ENCODE measurements at places on chromosomes 7 and 10.

DNA sequence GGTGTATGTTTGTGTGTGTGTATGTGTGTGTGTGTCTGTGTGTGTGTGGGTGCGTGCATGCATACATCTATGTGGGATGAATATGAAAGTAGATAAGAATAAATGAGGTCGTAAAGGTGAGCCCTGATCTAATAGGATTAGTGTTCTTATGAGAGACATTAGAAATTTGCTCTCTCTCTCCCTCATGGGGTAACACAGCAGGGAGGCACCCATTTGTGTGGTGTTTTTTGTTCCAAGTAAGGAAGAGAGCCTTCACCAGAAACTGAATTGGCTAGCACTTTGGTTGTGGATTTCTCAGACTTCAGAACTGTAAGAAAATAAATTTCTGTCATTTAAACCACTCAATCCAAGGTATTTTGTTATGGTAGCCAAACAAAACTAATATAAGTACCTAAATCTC lies 353.7 kb upstream of the CHRM2 start:
- no peak for DNase-seq

GRCh38 chr7:92609921-92610518 lies 19.8 kb upstream of the FAM133B start:
- no peak for DNase-seq

GRCh38 chr7:340200-340937 lies 50.4 kb downstream of the FOXL3 start:
- no peak for DNase-seq

DNA sequence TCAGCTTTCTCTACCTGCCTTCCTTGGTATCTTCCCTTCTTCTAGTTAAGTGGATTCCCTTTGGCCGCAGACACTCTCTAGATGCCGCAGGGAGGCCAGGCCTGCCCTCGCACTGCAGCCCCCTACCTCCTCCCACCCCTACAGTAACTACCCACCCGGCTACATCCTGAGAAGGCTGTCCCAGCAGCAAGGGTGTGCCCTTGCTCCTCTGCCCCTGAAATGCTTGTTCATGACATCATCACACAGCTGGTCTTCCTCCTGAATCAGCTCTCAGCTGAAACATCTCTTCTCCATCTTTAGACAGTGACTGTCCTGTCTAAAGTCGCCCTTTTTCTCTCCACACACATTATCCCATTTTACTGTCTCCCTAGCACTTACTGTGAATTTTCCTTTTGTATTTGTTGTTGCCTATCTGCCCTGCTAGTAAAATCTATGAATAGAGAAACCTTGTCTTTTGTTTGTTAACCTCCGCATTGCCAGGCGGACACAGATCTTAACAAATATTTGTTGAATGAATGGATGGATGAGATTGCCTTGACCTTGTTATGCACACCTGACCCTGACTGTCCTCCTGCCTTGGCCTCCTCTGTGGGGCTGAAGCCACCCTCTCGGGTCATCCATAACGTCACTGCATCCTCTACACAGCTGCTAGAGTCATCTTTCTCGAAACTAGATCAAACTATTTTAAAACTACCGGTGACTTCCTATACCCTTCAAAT lies 108.9 kb upstream of the GATA3 start:
- DNase-seq: no peak

DNA sequence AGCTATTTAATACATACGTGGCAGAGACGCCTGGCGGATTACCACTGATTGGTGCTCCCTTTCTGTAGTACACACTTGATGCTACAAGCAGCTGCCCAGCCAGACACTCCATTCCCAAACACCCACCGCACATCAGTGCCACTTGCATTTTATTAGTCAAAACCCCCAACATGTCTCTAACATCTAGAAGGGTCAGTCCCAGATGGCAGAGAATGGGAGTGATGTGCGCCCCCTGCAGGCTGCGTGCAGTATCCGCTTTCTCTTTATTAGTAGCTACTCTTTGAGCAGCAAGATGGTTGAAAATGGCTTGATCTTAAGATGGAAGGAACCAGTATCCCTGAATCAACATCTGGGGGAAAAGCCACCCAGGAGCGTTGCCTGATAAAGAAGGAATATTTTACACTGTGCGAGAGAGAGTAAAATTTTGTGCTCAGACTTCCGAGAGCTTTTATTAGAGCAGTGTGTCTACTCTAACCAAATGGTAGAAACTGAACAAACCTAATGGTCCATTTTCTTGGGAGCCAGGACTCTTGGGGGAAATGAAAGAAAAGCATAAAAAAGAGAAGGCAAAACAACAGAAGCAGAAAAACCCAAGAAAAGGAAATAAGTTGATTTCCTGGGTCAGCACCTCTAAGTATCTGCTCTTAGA lies 78.3 kb downstream of the ST8SIA6 start:
- DNase-seq: peak; percentile 20

GRCh38 chr7:24907311-24907886 lies 72.6 kb downstream of the OSBPL3 start:
- no peak for DNase-seq

- no peak for DNase-seq
These were observed 662 bp upstream of the PPIF start for GRCh38 chr10:79346388-79347225.

- peak; percentile 18 for DNase-seq
These were observed 65.3 kb upstream of the SLF2 start for GRCh38 chr10:100847440-100847839.

GRCh38 chr10:5679606-5680005 lies 5.0 kb upstream of the TASOR2 start:
- no peak for DNase-seq

- DNase-seq: no peak
These were observed 483.1 kb downstream of the GALNT17 start for GRCh38 chr7:71615017-71615416.

DNA sequence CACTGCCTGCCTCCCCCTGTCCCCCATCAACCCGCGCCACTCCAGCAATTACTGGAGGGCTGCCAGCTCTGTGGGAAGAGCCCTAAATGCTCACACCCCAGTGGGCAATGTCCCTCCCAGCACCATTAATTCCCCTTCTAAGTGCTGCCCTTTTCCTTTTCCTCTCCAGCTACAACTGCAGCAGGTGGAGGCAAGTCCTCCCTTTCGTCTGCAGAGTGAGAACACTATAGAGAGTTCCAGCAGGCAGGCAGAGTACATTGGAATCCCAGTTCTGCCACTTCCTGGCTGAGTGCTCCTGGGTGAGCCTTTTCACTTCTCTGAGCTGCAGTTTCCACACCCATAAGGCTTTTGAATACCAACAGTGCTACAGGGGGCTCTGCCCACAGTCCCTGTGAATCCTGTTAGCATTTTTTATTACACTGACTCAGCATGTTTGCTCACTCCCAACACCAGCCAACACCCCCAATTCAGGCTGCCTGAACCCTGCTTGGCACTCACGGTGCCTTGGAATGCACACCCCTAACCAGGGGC lies 447.0 kb downstream of the GRID1 start:
- DNase-seq: no peak

DNA sequence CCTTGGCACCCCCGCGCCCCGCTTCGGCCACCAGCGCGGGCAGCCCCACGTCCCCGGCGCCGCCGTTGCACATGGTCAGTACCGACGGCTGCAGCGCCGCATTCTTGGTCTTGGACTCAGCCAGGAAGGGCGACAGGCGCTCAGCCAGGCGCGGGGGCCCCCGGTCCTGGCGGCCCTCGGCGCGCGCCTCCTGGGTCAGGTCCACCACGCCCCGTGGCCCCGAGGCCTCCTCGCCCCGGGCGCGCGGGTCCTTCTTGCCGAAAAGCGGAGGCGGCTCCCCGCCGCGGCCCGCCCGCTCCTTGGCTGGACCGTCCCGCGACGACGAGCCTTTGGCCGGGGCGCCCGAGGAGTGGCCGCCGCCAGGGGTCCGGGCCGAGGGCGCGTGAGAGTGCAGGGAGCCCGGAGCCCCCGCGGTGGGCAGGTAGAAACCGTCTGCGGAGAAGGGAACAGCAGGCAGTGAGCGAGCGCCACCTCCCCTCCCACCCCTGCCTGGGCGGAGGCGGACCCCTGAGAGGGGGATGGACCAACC lies 34.7 kb downstream of the TNRC18 start:
- no peak for DNase-seq

DNA sequence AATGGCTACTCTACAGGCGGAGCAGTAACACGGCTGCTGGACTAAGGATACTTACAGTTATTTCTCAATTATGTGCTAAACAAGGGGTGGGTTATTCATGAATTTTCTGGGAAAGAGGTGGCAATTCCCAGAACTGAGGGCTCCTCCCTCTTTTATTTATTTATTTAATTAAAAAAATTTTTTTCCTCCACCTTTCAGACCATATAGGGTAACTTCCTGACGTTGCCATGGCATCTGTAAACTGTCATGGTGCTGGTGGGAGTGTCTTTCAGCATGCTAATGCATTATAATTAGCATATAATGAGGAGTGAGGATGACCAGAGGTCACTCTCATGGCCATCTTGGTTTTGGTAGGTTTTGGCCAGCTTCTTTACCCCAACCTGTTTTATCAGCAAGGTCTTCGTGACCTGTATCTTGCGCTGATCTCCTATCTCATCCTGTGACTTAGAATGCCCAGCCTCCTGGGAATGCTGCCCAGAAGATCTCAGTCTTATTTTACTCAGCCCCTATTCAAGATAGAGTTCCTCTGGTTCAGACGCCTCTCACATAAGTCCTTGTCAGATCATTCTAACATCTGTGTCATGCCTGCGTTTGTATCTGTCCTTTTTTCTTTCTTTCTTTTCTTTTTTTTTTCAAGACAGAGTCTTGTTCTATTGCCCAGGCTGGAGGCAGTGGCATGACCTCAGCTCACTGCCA lies 15.9 kb upstream of the STOX1 start:
- DNase-seq: no peak

GRCh38 chr7:47576031-47576865 lies 5.7 kb downstream of the TNS3 start:
- no peak for DNase-seq

DNA sequence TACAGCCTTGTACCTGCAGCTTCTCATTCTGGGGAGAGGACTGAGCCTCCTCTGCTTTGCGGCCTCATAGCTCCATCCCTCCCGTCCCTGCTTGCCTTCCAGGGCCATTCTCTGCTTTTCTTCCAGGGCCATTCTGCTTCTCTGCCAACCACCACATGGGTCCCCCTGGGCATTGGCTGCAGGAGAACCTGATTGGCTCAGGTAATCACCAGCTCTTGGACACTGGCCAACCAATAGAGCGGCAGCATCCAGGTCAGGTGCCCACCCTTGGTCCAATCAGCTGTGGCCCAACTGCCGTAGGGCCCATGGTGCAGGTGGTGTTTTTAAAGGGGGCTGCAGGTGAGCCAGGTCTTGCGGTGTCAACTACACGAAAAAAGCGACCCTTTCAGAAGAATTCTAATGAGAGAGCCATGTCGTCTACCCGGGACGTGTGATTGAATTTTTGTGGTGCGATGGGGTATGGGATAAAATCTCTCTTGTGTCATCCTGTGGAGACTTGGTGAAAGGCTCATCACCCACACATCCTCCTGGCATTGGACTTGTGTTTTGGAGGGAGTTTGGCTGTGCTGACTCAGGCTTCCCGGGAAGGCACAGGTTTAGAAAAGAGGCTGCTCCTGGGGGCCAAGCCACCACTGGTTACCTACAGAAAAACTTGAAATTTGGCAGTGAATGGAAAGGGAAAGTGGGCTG lies 46.0 kb upstream of the PODXL start:
- no peak for DNase-seq

DNA sequence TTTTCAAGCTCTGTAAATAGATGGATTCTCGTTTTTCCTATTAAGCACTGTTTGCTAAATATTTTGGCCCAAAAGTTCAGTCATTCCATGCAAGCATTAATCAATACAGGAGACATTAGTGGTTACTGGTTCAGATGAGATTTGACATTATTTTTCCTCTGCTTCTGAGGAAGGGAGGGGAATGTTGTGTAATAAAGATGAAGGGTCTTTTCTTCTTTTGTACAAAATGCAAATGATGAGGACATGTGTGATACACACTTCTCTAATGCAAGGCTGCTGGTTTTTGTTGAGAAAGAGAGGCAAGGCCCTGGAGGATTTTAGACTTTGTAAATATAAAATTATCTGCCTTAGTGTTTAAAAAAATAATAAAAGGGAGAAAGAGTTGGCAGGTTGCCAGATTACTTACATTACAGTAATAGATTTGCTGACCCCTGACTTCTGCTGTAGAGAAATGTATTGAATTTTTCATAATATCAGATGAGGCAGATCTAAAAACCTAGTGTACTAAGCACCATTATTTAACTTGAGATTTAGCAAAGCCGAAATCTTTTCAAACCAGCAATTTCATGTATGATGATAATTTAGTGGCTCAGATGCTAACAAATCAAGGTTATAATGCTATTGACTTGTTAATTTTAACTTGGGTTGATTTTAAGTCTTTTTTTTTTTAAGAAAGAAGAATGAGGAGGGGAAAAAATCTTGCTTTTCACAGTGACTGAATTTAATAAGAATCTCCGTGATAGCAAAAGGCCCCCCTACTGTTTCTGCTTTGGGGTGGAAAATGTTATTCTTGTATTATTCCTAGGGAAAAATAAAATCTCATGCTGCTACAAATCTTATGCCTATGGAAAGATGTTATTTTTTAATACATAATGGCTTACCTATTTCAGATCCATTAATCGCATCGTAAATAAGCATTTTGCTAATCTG lies 180.1 kb downstream of the ARID5B start:
- DNase-seq: no peak

- no peak for DNase-seq
These were observed 1.6 kb upstream of the HILPDA start for GRCh38 chr7:128453836-128454804.

Measured in suppressor macrophage treated with lipopolysaccharide for 1 hour (primary cell).